Common myeloid progenitor, CD34-positive (primary cell): ENCODE measurements at places on chromosomes 5 and 9.
A peak's percentile ranks its signal among the peaks of the same experiment; 100 is the strongest.

- peak; percentile 2 for DNase-seq
Observed at GRCh38 chr5:94432499-94432898, 185.9 kb downstream of the KIAA0825 start.

GRCh38 chr9:98709968-98710965 lies 1.5 kb upstream of the GABBR2 start:
- peak; percentile 59 for DNase-seq

DNA sequence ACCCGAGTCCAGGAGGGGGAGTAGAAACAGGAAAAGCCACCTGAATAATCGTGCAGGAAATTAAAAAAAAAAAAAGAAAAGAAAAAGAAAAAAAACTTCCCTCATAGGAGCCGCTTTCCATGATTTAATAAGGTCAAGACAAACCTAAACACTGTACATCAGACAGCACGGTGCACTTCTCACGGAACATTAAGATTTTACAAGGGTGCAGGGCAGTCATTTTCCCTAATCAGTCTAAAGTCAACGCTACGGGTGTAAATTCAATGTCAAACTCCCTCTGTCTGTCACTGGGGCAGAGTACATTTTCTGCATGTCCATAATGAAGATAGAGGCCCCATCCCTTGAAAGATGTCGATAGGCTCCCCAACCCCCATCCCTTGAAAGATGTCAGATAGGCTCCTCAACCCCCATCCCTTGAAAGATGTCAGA lies 139.7 kb downstream of the TSSK1B start:
- DNase-seq, result peak; percentile 15

DNA sequence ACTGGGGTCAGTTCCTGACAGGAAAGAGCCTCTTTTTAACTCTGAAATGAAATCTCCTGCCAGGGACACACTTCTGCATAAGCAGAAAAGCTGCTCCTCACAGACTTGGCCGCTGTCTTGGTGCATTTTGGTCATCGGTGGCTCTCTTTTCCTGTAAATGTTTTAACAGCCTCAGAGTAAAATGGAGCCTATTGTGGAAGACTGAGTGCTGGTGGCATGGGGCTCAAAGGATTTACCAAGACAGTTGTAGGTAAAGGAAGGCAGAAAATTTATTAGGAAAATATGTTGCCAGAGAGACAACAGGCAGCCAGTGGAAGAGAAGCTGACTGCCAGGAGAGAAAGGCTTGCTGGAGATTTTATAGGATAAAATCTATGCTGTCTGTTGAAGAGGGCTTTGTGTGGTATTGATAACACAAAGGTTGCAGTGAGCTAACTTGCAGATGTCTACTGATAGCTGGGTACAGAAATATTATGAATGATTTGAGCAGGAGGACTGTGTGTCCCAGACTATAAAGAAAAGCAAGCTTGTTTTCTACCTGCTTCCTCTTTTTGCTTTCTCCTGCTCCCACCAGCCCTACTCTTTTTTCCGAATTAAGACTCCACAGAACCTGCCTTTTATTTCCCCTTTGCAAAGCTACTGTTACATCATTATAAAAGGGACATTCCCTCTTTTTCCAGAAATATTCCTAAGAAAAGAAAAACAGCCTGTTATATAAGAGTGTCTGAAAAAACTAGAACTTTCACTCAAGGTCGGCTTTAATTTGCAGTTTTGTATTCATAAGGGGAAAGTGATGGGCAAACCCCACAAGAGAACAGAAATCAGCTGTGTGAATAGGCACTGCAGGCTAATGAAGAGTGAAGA lies 27.9 kb upstream of the IFNA14 start:
- peak; percentile 47 for DNase-seq

GRCh38 chr5:149365418-149365817 lies 7.6 kb downstream of the PCYOX1L start:
- no peak for DNase-seq

GRCh38 chr5:50553560-50553984 lies 112.5 kb upstream of the EMB start:
- no peak for DNase-seq

GRCh38 chr9:98018347-98018746 lies 35.2 kb downstream of the ANP32B start:
- no peak for DNase-seq
